Stimulated activated CD8-positive, alpha-beta memory T cell treated with anti-CD3 and anti-CD28 coated beads, Interleukin-7, amount 100 ng/mL, for 1 hour (primary cell): ENCODE measurements at places on chromosomes 6 and 20.

DNA sequence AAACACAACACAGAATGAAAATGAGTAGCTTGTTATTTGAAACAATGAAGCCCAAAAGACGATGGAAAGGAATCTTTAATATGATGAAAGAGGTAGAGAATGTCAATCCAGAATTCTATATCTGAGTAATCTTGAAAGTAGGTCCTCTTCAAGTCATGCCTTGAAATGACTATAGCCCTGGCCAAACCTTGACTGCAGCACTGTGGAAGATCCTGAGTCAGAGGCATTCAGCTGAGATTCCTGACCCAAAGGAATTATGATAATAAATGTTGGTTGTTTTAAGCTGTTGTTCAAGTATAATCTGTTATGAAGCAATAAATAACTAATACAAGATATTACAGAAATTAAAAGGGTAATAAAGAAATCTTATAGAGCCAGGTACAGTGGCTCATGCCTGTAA is 64.8 kb downstream of the IBTK start:
- DNase-seq: no peak

DNA sequence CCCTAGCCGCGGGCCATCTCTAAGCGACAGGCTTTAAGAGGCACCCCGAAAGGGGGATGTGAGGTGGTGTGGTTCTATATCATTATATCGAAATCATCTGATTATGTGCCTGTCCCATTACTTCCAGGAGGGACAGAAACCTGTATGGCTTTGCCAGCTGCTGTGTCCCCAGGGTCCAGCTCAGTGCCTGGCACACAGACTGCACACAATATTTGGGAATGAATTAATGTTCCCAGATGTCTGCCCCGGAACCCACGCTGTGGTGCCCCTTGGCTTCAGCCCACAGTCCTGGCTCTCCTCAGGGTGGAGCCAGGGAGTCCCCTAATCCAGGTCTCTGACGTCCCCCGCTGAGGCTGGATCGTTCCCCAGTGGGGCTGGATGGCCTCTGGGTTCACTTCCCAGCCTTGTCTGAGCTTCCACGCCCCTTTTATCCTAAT is 8.9 kb upstream of the AHCY start:
- no peak for DNase-seq

- DNase-seq: peak; percentile 93
These were observed 1.3 kb downstream of the TUBB start for GRCh38 chr6:30721198-30722024.

DNA sequence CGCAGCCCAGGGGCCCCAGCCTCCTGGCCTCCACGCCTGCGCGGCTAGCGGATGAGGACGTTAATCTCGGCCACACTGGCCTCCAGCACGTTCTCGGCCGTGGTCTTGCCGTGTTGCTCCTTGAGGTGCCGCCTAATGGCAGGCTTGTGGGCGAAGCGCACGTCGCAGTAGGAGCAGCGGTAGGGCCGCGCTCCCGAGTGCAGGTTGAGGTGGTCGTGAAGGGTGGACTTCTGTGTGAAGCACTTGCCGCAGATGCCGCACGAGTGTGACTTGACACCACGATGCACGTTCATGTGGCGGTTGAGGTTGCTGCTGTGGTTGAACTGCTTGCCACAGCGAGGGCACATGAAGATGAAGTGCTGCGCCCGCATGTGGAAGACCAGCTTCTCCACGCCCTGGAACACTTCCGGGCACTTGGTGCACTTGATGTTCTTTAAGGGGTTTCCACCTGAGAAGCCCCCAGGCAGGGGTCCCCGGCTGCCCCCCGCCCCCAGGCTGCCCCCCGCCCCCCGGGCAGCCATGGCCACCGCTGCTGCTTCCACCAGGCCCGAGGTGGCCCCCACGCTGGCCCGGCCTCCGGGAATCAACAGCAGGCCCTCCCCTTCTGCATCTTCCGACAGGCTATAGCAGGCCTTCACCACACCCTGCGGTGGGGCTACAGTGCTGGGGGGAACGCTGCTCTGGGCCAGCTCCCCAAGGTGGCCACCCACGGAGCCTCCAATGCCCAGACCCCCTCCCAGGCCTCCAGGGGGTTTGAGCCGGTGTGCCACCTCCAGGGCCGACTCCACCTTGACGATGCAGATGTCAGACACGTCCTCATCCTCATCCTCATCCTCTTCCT is 1.8 kb downstream of the ZBTB12 start:
- no peak for DNase-seq

- DNase-seq: no peak
These were observed 731 bp upstream of the DNPH1 start for GRCh38 chr6:43229803-43230620.

DNA sequence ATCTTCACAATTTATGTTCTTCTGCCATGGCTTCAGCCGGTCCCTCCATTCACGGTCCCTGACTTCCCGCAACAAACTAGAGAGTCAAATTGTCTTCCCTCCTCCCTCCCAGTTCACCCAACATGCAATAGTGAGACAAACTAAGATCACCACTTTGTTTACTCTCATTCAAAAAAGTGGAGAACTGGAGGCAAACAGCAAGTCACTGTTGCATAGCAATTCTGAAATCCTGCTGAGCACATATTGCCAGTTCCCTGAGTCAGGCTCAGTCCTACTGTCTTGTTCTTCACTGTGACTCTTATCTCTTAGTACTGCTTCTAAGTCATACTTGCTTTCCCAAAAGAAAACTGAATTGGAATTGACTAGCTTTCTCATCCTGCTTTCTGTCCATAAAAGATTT is 287.2 kb upstream of the SASH1 start:
- no peak for DNase-seq

DNA sequence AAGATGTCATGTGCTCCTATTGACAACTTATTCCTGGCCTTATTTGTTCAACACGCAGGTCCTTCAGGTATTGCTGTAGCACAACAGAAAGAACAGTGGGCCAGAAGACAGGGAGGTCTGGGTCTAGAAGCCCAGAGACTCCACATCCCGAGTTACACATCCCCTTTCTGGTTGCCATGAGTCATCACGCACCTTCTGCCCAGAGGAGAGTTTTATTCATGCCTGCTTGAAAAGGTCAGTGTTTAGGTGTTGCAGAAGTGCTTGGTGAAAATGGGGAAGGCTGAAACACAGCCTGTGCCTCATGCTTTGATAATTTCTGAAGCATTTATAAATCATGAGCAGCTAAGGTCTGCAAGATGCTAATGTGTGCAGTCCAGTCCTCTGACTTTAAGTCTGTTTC is 256.4 kb downstream of the GMPR start:
- DNase-seq: no peak

DNA sequence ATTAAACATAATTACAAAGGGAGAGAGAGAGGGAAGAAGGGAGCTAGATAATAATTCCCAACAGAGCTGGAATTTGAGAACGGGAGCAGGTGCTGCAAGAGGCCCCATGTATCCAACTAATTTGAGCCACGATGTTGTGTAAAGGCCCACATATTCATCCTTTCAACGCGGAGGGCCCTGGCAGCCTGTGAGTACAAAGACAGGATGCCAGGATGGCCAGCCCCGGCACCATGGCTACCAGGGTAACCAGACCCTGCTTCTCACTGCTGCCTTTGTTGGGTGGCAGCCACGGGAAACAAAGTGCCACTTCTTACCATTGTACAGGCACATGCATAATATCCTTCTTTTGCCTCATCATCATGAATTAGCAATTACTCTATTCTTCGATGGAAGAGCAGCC is 492.0 kb upstream of the NRSN1 start:
- DNase-seq: no peak

GRCh38 chr6:127464881-127465459 is 5.8 kb upstream of the KIAA0408 start:
- peak; percentile 35 for DNase-seq
